Activated CD4-positive, CD25-positive, alpha-beta regulatory T cell treated with anti-CD3 and anti-CD28 coated beads, Interleukin-2, amount 50 U/mL, for 24 hours (primary cell): ENCODE measurements at places on chromosomes 6 and 20.

DNA sequence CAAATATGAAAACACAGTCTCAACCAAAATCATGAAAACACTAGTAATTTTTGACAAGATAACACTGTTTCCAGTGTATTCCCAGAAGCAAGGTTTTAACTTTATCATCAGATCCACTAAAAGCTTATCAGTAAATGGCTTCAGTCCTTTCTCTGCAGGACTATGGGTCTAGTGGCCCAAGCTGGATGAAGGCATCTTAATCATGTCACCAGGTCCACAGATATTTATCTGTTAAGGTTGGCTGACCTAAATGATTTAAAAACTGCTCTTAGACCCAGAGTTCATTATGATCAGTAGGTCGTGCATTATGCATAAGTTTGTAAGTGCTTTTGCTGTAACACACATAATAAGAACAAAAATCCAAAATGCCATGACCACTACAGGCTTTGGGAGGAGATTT, 118.0 kb downstream of the MAP3K7 start:
- no peak for ATAC-seq

- ATAC-seq = no peak
Measured at GRCh38 chr20:10059006-10059405, 24.2 kb downstream of the ANKEF1 start.

DNA sequence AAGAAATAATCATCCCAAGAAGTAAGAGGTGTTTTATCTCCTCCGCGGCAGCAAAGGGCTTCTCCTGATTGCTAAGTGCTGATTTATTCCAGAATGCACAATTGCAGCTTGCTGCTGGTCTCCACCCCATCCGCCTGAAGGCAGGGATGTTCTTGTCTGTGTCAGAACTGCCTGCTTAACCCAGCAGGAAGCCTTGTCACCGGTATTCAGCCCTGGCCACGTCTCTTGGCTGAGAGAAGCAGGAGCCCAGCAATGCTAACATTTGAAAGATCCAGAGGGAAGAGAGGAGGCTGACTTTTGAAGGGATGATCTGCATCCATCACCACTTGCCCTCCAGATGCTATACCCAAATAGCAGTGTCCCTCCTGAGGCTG, 4.2 kb downstream of the SCML4 start:
- ATAC-seq = no peak

- peak; percentile 78 for ATAC-seq
Measured at GRCh38 chr6:137218473-137218916, 690 bp downstream of the IFNGR1 start.

DNA sequence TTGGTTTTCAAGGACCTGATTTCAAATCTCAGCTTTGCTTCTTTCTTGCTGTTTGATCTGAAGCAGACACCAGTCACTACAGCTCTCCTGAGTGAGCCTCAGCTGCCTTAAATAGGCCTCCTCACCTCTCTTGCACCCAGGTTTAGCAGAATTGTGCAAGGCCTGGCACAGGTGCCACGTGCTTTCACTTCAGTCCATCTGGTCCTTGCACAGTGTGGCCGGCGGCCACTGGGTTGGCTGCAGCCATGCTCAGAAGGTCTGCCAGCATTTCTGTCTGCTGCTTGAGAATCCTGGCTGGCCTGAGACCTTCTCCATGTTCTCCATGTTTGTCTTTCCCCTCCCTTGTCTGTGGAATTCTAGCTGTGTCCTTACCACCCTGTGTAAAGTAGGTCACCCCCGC, 14.5 kb upstream of the DAAM2 start:
- ATAC-seq = no peak

GRCh38 chr20:20085812-20086211, 33.5 kb downstream of the CFAP61 start:
- ATAC-seq = no peak

DNA sequence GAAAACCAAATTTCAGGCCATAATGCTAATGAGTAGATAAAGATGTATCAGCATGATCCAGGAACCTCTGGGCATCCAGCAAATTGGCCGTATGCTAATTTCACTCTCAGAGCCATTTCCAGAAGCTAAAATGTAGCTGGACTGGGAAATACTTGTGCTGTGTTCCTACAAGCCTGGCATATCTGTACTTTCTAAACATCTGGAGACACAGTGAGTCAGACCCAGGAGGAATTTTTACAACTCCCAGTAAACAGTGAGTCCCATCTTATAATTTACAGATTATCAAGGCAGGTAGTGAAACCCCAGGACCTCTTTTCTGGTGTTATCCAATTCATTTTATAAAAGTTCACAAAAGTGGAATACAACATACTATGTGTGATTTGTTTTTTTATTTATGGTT, 683.0 kb upstream of the ADGRB3 start:
- no peak for ATAC-seq

- no peak for ATAC-seq
Measured at GRCh38 chr20:62449951-62450691, 22.8 kb upstream of the RBBP8NL start.

DNA sequence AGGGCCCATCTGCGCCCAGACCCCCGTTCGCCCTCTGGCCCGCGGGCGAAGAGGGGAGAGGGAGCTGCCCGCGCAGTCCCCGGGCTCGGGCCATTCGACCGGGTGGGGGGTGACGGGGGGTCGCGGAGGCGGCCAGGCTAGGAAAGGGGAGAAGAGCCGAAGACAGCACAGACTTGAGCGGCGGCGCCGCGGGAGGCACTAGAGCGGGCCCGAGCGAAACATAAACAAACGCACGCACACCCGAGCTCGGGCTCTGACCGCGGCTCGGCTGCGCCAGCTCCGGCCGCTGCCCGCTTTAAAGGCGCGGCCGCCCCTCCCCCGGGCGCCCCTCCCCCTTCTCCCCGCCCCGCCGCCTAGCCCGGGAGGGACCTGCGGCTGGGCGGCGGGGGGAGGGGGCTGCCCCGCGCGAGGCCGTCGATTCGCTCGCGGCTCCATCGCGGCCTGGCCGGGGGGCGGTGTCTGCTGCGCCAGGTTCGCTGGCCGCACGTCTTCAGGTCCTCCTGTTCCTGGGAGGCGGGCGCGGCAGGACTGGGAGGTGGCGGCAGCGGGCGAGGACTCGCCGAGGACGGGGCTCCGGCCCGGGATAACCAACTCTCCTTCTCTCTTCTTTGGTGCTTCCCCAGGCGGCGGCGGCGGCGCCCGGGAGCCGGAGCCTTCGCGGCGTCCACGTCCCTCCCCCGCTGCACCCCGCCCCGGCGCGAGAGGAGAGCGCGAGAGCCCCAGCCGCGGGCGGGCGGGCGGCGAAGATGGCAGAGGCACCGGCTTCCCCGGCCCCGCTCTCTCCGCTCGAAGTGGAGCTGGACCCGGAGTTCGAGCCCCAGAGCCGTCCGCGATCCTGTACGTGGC, at the start of gene FOXO3:
TSS of gene FOXO3 (plus strand) at position 455 of the 846 bp plus-strand sequence. CDS start at position 747, 292 bp downstream.
- ATAC-seq = no peak

- ATAC-seq = no peak
Measured at GRCh38 chr20:31751126-31751525, 12.0 kb downstream of the TPX2 start.

GRCh38 chr6:15872241-15873103, 209.6 kb upstream of the DTNBP1 start:
- no peak for ATAC-seq

- ATAC-seq = no peak
Measured at GRCh38 chr6:19279273-19279684, 557.9 kb upstream of the ID4 start.

DNA sequence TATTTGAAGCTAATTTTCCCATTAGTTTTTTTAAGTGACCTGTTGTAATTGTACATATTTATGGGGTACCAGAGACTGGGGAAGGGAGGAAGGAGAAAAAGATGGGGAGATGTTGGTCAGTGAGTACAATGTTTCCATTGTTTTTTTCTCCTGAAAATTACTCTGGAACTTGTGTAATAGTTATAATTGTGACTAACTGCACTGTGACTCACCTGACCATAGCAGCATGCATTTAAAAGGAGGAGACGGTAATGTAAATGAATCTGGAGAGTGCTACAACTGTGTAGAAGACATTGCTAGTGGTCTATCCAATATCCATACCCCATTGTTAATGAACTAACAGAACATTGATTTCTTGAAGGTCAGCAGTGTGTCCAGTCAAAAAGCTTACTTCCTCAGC, 133.4 kb downstream of the RFPL4B start:
- ATAC-seq = no peak

- no peak for ATAC-seq
Measured at GRCh38 chr20:23910210-23910609, 30.7 kb upstream of the CST5 start.

DNA sequence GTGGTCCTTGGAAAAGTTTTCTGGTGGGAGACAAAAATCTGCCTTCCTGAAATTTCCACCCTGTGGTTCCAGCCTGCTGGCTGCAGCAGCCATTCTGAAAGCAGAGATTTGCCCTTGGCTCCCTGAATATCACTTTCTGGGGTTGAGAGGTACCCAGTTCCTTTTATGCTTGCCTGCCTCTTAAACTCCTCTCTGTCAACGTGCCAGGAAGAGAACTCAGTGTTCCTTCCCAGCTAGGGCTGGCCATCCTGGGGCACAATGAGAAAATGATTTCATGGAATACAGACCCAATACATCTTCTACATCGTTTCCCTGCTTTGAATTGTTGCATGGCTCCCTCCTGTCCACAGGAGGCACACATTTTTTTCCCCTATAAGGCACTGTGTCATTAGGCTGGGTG, 1.6 kb upstream of the DSN1 start:
- no peak for ATAC-seq

- ATAC-seq = no peak
Measured at GRCh38 chr6:93047033-93047432, 372.3 kb downstream of the EPHA7 start.

- no peak for ATAC-seq
Measured at GRCh38 chr6:167988154-167988495, 9.3 kb upstream of the KIF25 start.

GRCh38 chr20:36454698-36455427, 86.5 kb upstream of the MYL9 start:
- no peak for ATAC-seq

DNA sequence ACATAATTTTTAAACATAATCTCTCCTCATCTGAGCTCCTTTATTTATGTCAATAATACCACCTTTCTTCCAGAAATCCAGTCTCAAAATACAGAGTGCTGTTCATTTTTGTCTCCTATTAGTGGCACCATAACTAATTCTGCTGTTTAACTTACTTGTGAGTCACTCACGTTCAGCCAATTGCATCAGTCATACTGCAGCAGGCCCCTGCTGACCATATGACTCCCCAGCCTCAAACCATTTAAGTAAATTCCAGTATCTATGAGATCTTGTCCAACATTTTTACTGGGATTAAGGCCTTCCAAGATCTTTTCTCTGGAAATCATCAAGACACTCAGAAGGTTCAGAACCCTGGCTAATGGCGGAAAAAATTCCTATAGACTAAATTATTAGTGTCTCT, 982.2 kb upstream of the MAP3K7 start:
- no peak for ATAC-seq

- ATAC-seq = no peak
Measured at GRCh38 chr6:7901056-7901455, 9.5 kb downstream of the TXNDC5 start.

DNA sequence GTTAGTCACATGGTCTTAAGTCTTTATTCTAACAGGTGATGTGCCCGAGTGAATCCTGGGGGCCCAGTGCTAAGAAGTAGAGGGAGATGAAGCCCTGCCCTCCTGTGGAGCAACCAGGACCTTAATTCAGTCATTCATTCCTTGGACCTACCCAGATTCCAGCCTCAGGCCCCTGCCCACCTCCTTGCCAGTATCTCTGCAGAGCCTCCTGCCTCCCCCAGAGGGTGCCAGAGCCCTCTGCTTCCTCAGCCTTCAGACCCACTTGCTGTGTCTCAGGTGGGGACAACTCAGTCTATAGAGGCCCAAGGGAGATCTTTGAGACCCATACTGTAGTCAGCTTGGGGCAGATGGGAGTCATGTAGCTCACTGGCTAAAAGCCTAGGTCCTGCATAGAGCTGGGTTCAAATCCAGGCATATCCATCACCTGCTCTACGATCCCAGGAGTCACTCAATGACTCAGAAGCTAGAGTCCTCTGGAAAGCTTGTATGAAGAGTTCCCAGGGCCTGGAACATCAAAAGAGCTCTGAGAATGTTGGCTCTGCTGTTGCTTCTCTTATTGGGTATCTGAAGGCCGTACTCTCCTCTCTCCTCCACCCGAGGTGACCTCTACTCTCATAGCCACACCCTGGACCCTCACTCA, 3.9 kb upstream of the SIGLEC1 start:
- no peak for ATAC-seq

- no peak for ATAC-seq
Measured at GRCh38 chr6:71248306-71248765, 40.3 kb upstream of the OGFRL1 start.

DNA sequence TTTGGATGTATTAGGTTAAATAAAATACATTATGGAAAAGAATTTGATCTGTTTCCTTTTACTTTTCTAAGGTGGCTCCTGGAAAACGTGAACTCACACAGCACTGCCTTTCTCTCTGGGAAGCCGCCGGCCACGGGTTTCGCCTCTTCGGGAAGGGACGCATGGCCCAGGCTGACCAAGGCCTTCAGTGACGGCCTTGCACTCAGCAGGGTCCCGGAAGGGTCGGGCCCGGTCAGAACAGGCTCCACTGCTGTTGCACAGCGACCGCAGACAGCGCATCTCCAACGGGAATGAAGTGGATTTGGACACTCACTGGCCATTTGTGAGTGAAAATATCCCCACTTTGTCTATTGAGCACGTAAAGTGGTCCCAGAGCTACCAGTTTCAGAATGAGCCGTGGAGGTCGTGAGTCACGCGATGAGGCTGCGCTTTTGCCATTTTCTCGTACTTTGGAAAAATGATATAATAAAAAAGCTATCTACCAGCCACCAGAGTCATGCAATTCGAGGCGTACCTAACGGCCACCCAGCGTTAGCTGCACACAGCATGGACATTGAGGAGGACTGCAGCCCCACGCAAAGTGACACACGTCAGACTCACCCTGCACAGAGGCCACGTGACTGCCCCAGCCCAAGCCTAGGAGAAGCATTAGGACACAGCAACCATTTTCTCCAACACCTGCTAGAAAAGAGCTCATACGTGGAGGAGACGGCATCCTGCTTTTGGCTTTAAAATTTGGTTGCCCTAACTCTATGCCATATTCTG, 244.3 kb downstream of the TTLL2 start:
- no peak for ATAC-seq

DNA sequence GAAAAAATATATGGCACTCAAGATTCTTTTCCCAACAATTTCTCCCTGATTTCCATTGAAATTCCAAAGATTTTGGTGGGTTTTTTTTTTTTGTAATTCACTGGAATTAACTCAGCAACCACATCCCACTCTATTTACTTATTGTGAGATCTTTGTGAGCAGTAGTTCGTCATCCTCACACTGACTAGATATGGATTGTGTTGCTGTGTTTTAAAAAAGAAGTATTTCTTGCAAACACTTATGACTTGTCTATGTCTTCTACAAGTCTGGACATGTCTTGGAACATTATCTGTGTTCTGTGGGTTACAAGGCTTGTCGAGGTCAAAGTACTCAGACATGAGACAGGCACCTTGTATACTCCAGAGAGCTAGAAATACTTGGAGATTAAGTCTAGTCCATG, 7.3 kb upstream of the TENT5A start:
- no peak for ATAC-seq
